Nucleus accumbens (tissue), 56 donors: ENCODE measurements at places on chromosomes 4 and X.

GRCh38 chr4:38711066-38711465 is 47.1 kb downstream of the KLF3 start:
- no peak for DNase-seq

DNA sequence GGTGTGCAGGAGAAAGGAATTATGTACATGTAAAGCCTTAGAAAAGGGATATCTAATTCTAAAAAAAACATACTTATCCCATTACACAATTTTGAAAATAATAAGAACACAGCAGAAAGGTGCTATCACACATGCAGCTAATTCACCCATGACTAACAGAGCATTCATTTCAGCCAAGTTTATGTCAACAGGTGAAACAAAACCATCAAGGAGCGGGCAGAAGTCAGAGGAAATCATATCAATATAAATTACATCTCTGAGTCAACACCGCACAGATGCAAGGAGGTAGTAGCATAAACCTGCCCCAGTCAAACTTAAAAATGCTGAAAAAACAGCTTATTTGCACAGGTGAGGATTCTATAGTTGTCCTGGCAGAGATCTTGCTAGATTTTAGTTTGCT is 197.9 kb downstream of the PRDM5 start:
- no peak for DNase-seq

DNA sequence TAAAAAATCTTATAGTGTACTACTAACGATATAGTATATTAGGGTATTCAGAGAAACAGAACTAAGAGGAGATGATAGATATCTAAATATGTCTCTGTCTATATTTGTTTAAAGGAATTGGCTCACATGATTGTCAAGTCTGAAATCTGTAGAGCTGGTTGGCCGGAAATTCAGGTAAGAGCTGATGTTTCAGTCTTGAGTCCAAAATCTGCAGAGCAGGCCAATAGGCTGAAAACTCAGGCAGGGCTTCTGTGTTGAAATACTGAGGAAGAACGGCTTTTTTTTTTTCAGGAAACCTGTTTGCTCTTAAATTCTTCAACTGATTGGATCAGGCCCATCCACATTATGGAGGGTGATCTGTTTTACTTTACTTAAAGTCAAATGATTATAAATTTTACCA is 31.7 kb downstream of the PGRMC2 start:
- DNase-seq: no peak

DNA sequence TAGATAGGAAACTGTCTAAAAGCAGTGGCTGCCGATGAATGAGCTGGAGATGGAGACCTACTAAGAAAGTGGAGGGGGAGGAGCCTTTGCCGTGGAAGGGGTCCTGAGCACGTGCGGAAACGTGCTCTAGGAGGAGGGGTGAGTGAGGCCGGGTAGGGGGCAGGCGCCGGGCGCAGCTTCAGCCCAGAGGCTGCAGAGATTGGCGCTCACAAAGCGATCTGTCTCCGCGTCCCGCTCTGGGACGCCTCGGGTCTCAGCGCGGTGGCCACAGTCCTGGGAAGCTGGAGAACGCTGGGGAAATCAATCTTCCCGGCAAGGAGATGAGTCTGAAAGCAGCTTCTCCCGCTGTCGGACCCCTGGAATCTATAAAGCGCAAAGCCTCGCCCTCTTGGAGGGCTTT is 444 bp upstream of the ARHGAP6 start:
- DNase-seq: no peak

- no peak for DNase-seq
These were observed 1432.6 kb upstream of the TENM3 start for GRCh38 chr4:180810581-180810980.
